T-helper 2 cell treated with Interferon-gamma antibody and Interleukin-4, amounts not matched to agents 5 μg/mL and 100 μg/mL, for 36 hours (primary cell): ENCODE measurements at places on chromosomes 7 and 10.

DNA sequence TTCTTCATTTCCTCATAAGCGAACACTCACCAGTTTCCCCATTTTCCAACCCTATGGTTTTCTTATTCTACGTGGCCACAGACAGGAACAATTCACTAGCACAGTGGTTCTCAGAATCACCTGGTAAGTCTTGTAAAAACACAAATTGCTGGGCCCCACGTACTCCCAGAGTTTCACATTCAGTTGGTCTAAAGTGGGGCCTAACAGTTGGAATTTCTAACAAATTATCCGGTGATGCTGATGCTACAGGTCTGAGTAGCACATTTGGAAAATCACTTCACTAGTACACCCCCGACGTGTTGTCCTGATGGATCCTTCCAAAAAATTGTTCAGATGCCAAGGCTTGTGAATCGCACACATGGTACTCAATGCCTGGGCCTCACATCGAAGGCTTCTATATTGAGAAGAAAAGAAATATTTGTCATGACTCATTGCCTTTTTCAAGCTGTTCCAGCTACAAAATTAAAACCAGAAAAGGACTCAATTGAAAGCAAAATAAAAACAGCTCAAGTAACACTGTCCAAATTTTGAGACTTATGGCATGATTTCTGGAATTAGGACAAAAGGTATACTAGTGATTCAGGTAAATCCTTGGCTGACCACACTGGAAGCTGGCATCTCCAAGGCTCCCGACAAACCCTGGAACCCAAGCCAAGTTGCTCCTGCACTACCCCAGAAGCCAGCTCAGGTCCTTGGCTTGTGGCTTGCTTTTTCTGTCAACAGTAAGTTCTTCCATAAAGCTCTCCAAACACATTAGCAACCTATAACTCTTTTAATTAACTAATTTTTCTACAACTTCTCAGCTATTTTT, 12.9 kb upstream of the VIM start:
- H3K27me3 ChIP-seq: no peaks in the 10 kb centered on the region
- H3K27ac ChIP-seq: peak overlapping the region; percentile 94
- peaks cover 23% of the 10 kb centered on the region for H3K4me1 ChIP-seq
- peaks cover 32% of the 10 kb centered on the region for H3K36me3 ChIP-seq
- no peak overlapping the region for H3K4me3 ChIP-seq

DNA sequence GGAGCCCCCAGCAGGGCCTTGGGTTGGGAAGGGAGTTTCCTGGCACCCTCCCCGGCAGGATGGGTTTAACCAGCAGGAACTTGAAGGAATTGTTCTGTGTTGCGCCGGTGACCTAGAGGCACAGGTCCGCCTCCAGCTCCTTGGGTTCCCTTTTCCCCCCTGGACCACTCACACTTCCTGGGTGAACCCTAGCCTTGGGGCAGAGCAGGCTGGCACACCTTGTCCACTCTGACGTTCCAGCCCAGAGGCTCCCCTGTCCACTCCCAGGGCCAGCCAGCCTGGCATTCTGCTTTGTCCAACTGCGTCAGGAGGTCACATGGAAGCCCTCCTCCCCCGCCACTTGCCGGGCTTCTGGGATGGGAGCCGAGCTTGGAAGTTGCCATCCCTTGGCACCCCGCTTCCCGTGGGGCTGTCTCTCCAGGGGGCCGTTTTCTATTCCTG, 25.8 kb downstream of the TMEM120A start:
- no peak overlapping the region for H3K27ac ChIP-seq
- H3K27me3 ChIP-seq: no peaks in the 10 kb centered on the region
- H3K4me3 ChIP-seq: no peak overlapping the region
- DNase-seq: no peak
- no peaks in the 10 kb centered on the region for H3K36me3 ChIP-seq

DNA sequence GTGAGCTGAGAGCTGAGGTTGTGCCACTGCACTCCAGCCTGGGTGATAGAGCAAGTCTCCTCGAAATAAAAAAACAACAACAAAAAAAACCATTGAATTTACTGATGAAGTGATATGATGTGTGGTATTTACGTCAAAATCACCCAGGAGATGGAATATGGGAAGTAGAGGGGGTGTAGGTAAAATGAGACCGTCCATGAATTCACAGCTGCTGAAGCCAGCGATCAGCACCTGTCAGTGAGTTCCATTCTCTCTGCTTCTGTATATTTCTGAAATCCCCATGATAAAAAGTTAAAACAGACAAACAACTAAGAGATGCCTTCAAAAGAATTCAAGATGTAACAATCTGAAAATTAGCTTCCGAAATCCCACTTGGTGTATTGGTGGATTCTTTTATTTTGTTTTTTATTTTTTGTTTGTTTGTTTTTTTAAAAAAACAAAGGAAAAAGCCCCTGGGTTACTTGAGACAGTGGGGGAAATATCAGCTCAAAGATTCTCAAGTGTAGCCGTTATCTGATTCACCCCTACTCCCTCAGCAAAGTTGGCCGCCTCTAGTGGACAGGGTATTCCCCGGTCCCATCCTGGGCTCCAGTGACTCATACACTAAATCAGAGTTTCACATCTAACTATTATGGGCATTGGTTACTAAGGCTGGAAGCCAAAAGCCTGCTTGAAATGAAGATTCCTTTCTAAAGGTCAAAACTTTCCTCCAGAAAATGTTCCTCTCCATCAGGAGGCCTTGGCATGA, 76.4 kb downstream of the MAP3K8 start:
- H3K27ac ChIP-seq: no peak overlapping the region
- H3K36me3 ChIP-seq: no peaks in the 10 kb centered on the region
- no peak overlapping the region for H3K4me3 ChIP-seq
- peak; percentile 71 for DNase-seq
- peaks cover 25% of the 10 kb centered on the region for H3K4me1 ChIP-seq
- peaks cover 2% of the 10 kb centered on the region for H3K27me3 ChIP-seq

DNA sequence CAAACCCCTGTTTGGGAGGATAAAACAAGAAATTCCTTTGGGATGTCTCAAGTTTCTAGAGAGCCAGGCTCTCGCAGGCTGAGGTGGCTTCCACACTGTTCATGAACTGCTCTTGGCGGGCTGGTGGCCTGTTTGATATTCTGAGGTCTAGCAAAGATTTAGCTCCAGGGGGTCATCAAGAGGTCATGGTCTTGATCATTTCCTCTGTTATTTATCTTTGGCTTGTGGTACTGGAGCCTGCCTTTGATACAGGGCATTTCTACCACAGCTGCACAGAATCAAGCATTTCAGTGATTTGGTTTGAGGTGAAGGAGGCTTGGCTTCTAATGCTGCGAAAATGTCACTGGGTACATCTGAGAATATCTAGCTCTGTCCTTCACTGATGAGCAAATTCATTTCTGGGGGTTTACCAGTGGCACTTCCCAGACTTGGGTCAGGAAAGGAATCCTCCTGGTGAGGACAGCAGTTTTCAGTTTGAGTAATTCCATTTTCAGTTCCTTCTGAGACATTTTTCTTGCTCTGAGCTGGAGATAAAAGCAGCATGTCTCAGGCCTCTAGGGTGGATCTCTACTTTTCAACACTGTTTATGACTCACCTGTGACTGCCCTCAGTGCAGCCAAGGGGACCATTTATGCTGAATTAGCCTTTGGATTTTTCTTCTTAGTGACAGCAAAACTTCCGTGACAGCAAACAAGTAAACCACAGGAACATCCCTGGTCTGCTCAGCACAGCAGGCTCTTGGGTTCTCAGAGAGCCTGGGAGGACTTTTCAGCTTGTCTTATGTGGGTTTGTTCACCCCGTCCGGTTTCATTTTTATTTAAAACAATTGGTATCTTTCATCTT, 312.0 kb downstream of the RNLS start:
- H3K27me3 ChIP-seq: peaks cover 31% of the 10 kb centered on the region
- H3K4me3 ChIP-seq: peak overlapping the region; percentile 76
- peak overlapping the region; percentile 94 for H3K27ac ChIP-seq
- H3K4me1 ChIP-seq: peaks cover 57% of the 10 kb centered on the region
- H3K36me3 ChIP-seq: peaks cover 5% of the 10 kb centered on the region

DNA sequence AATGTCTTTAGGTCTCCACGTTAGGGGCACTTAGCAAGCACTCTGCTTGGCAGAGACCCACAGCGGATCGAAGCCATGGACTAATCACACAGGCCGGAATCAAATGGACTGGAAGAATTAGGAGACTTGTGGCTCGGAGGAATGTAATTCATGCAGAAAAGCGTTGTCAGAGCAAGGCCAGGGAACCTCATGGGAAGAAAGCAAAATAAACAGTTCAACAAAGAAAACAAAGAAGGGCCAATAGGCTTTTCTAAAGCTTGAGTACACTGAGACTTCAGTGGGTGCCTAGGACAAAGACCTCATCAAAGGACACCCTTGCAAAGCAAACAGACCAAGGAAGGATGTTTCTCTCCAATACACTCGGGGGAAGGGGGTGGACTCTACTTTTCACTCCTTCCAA, 171.1 kb downstream of the GLI3 start:
- DNase-seq: no peak
- H3K27me3 ChIP-seq: no peaks in the 10 kb centered on the region
- H3K4me1 ChIP-seq: no peaks in the 10 kb centered on the region
- no peak overlapping the region for H3K27ac ChIP-seq

- H3K27me3 ChIP-seq: no peaks in the 10 kb centered on the region
- H3K27ac ChIP-seq: no peak overlapping the region
- H3K4me3 ChIP-seq: no peak overlapping the region
- H3K4me1 ChIP-seq: no peaks in the 10 kb centered on the region
- DNase-seq: no peak
- no peaks in the 10 kb centered on the region for H3K36me3 ChIP-seq
Observed at GRCh38 chr10:52100011-52100547, 214.0 kb upstream of the DKK1 start.

- H3K27ac ChIP-seq: no peak overlapping the region
- peaks cover 3% of the 10 kb centered on the region for H3K36me3 ChIP-seq
- H3K27me3 ChIP-seq: peaks cover 5% of the 10 kb centered on the region
Observed at GRCh38 chr10:95247200-95247880, 43.5 kb downstream of the PDLIM1 start.

DNA sequence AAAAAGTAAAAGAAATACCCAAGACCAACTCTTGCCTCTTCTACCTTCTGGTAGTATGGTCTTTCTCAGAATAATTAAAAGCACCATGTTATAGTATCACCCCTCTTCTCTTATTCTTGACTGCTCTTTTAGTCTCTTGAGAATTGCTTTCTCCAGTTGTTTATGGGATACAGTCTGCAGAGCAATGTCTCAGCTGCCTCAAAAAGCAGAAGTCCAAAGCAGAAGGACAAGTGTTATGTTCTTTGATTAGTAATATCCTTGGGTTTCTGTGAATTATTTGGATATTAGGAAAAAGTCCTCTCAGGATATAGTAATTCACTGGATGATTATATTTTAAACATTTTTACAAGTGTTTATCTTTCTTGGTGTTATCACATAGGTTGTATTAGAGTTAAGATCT, 7.4 kb downstream of the TAS2R41 start:
- H3K36me3 ChIP-seq: no peaks in the 10 kb centered on the region
- no peak overlapping the region for H3K27ac ChIP-seq
- H3K4me1 ChIP-seq: no peaks in the 10 kb centered on the region

- no peaks in the 10 kb centered on the region for H3K4me1 ChIP-seq
- no peak for DNase-seq
- no peak overlapping the region for H3K4me3 ChIP-seq
- H3K27ac ChIP-seq: no peak overlapping the region
Observed at GRCh38 chr7:158259141-158259540, 328.5 kb downstream of the PTPRN2 start.

GRCh38 chr7:73577627-73578341, 595 bp downstream of the TBL2 start:
- H3K36me3 ChIP-seq: peaks cover 21% of the 10 kb centered on the region
- H3K4me1 ChIP-seq: peaks cover 22% of the 10 kb centered on the region
- peaks cover 2% of the 10 kb centered on the region for H3K27me3 ChIP-seq
- peak overlapping the region; percentile 98 for H3K4me3 ChIP-seq

- H3K27ac ChIP-seq: no peak overlapping the region
- H3K4me1 ChIP-seq: no peaks in the 10 kb centered on the region
- no peak for DNase-seq
Observed at GRCh38 chr7:69218576-69218975, 379.7 kb upstream of the AUTS2 start.

GRCh38 chr10:32073659-32074058, 17.4 kb upstream of the KIF5B start:
- H3K4me3 ChIP-seq: no peak overlapping the region
- H3K27me3 ChIP-seq: peaks cover 9% of the 10 kb centered on the region
- H3K36me3 ChIP-seq: no peaks in the 10 kb centered on the region
- H3K4me1 ChIP-seq: peaks cover 2% of the 10 kb centered on the region
- DNase-seq: no peak

DNA sequence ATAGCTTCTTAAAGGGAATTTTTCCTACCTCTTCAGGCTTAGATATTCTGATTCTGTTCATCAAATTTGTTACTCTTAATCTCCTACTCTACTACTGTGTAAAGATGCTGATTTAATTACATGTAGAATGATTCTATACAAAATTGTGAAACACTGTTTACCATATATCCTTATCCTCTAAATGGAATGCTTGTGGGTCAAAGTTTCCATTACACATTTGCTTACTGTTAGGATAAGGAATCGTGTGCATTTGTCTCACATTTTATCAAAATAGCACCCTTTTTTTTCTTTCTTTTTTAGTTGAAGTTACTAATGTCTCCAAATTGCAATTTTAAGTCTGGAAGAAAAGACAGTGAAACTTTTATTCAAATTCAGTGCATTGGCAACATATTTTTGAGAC, 65.3 kb downstream of the TFEC start:
- H3K36me3 ChIP-seq: no peaks in the 10 kb centered on the region
- H3K4me1 ChIP-seq: no peaks in the 10 kb centered on the region
- H3K27me3 ChIP-seq: no peaks in the 10 kb centered on the region
- DNase-seq: no peak
- H3K27ac ChIP-seq: no peak overlapping the region

DNA sequence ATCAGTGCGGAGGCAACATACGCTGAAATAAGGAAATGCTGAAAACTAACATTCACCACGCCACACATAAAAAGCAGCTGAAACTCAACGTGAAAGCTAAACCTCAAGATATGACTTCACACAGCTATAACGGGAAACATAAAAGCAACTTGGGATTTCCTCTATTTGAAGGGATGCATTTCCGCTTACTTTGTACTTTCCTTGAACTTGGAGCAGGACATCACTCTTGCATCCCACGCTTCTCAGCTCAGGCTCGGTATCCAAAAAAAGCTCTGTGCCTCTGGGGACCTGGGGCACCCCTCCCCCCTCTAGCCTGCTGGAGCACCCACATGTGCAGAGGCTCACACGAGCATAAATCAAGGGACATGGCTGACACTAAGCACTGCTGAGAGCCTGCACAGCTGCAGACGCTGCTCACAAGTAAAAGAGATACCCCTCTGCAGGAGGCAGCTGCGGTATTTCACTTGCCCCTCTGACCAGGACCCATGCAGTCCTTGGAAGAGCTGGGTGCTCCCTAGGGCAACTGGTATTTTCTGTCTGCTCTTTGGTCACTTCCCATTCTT, 34.2 kb downstream of the PARD3 start:
- no peak overlapping the region for H3K27ac ChIP-seq
- DNase-seq: no peak

GRCh38 chr7:36942025-36942424, 217.7 kb upstream of the AOAH start:
- H3K4me1 ChIP-seq: peaks cover 43% of the 10 kb centered on the region
- no peak overlapping the region for H3K4me3 ChIP-seq
- H3K27ac ChIP-seq: no peak overlapping the region
- DNase-seq: no peak
- no peaks in the 10 kb centered on the region for H3K27me3 ChIP-seq
- peaks cover 78% of the 10 kb centered on the region for H3K36me3 ChIP-seq

- H3K27ac ChIP-seq: no peak overlapping the region
- DNase-seq: no peak
- H3K4me1 ChIP-seq: peaks cover 19% of the 10 kb centered on the region
- no peak overlapping the region for H3K4me3 ChIP-seq
Observed at GRCh38 chr7:137987968-137988367, 13.9 kb downstream of the CREB3L2 start.
